ENCODE measurements at places on chromosomes 11 and 22.

DNA sequence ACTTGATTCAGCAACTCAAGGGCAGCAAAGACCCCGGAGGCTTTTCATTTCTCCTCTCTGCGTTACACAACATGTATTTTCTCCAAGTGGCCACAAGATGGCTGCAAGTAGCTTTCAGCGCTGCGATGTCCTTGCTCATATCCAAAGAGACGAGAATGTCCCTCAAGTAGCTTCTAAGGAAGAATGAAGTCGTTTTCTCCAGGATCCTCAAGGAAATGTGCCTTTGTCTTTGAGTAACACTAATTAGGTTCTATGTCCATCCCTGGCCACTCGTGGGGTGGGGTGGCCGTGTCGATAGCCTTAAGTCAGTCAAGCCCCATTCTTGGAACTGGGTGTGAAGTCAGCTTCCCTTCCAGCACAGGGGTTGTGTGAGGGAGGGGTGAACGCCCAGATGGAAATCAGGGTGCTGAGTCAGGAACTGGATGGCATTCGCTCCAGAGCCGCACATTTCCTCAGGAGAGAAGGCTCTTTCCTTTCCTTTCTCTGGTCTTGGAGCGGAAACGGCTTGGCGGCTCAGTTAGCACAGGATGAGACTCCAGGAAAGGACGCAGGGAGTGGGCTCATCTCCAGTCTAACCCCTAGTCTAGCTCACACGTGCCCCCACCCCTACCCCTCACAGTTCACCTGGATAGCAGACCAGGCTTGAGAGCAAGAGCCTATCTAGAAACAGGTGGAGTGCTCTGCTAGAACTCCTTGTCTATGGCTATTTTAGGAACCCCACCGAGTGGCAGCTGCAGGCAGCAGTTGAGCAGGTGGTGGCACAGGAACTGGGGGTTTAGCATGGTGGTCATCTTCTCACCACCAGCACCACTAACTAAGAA lies 44.3 kb downstream of the NNMT start:
- peak; percentile 29 for DNase-seq

- no peak for DNase-seq
These were observed 48.7 kb downstream of the C22orf31 start for GRCh38 chr22:29012952-29013351.

GRCh38 chr22:49585461-49586243 lies 242.0 kb downstream of the BRD1 start:
- no peak for DNase-seq

GRCh38 chr11:8735094-8735493 lies 52.5 kb downstream of the RPL27A start:
- no peak for DNase-seq

GRCh38 chr11:8026982-8027381 lies 39.8 kb downstream of the EIF3F start:
- DNase-seq = no peak

GRCh38 chr11:114036147-114036811 lies 23.2 kb upstream of the ZBTB16 start:
- no peak for DNase-seq

DNA sequence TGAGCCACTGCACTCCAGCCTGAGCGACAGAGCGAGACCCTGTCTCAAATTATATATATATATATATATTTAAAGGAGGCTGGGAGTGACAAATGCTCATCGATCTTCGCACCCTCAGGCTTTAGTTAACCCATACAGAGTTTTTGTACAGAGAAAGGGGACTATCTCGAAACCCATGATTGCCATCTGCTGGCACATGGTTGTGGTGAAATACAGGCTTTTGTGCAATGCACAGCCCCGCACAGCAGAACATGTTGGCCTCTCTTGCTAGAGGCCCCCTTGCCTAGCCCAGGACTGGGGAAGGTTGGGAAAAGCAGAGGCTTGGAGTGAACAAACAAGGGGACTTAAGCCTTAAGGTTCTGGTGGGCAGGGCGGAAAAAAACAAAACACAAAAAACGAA lies 3.6 kb downstream of the MYBPC3 start:
- DNase-seq = peak; percentile 36

DNA sequence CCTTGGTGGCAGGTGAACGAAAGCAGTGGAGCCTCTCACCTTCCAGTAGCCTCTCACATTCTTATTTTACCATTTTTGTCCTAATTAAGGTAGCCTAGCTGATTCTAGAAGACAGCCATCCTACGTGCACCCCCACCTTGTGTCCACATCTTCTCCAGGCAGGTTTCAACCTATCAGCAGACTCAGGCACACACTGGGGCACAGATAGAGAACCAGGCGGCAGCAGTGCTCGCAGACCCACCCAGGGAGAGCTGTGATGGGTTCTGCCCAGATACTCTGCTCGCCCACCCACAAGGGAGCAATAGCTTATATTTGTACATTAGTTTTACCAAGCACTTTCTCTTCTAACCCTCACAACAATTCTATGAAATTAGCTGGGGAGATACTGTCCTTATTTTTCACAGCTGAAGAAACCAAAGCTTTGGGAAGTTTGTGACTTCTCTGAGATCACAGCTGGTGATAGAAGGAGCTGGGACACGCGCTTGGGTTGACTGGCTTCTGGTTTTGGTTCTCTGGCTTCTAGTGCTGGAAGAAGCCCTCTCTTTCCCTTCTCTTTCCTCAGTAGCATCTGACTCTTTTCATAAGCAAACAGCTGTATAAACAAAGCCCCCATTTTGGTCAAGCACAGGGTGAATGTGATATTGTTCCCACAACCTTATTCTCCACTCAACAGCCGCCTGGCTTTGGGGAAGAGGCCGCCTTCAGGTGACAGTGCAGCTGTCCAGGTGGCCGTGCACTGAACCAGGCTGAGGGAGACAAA lies 36.9 kb downstream of the PPP2R1B start:
- no peak for DNase-seq

DNA sequence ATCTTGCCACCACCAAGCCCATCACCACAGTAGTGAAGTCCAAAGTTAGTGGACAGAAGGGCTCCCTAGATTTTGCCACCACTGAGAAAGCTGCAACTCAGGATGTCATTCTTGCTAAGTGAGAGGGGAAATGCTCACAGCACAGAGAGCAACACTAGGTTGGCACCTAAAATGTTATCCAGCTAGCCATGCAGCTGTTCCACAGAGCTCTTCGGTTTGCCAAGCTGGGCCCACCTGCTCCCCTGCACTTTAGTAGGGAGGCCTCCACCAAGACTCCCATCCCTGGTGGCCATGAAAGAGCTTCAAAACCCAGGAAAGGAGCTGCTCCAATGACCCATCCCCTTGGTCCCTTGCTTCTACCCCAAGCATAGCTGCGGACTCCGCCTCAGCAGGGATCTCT lies 63.8 kb downstream of the TRIM29 start:
- no peak for DNase-seq

DNA sequence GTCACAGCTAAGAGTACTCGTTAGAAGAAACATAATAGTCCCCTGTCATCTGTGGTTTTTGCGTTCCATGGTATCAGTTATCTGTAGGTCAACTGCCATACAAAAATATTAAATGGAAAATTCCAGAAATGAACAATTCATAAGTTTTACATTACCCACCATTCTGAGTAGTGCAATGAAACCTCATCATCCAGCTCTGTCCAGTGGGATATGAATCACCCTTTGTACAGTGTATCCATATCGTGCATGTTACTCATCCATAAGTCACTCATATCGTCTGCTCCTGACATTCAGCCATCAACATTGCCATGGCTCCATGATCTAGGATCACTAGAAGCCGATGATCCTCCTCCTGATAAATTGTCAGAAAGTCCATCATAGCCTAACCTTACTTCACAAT lies 174.9 kb upstream of the C11orf87 start:
- DNase-seq = no peak

DNA sequence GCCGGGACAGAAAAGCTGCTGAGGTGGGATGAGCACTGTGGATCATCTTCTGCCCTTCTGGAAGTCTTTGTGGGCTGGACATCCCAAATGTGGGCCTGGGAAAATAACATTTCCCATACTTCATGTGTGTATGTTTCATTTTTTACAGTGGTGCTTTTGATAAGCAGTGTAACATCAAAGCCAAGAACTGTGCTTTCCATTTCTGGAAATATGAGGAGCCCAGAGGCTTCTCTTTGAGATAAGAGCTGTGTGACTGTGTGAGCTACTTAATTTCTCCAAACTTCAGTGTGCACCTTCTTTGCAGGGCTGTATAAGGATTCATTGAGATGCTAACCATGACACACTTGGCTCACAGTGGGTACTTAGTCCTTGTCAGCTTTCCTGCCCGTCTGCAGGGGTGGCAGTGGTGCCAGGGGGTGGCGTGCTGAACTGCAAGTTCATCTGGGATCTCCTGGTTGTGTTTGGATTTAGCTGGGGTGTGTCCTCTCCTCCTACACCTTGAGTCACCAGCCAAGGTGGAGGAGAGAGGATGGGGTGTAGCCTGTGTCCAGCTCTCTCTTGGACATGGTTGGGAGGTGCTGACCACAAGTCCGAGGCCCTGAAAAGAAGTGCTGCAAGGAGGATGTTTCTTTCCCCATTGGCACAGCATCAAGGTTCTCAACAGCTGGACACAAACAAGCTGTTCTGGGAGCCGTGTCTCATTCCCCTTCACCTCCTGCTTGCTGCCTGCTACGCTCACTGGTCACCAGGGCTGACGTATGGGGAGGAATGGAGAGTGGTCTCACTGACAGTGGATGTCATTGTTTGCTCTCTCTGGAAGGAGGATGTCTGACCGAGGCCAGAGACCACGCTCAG lies 139.4 kb downstream of the TEAD1 start:
- DNase-seq = no peak

DNA sequence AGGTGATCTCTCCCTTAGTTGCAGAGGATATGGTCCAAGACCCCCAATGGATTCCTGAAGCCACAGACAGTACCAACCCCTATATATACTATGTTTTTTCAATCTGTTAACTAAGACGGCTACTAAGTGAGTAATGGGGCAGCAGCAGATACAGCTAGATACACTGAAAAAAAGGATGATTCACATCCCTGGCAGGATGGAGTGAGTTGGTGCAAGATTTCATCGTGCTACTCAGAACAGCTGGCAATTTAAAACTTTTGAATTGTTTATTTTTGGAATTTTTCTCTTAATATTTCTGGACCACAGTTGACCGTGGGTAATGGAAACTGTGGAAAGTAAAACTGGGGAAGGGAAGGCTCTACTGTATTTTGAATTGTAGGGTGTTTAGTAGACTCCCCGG lies 17.0 kb upstream of the TMEM218 start:
- no peak for DNase-seq

- peak; percentile 22 for DNase-seq
These were observed 25.7 kb upstream of the CHKA start for GRCh38 chr11:68146704-68147474.

- DNase-seq = no peak
These were observed 36.3 kb downstream of the HORMAD2 start for GRCh38 chr22:30116362-30117117.

- peak; percentile 63 for DNase-seq
These were observed 589 bp upstream of the GNAZ start for GRCh38 chr22:23069502-23070357.

GRCh38 chr22:41579297-41579996 lies 10.2 kb downstream of the PMM1 start:
- no peak for DNase-seq

- DNase-seq = no peak
These were observed 74.4 kb upstream of the PPARA start for GRCh38 chr22:46075764-46076531.

GRCh38 chr11:3614742-3615171 lies 27.0 kb downstream of the ART5 start:
- no peak for DNase-seq

DNA sequence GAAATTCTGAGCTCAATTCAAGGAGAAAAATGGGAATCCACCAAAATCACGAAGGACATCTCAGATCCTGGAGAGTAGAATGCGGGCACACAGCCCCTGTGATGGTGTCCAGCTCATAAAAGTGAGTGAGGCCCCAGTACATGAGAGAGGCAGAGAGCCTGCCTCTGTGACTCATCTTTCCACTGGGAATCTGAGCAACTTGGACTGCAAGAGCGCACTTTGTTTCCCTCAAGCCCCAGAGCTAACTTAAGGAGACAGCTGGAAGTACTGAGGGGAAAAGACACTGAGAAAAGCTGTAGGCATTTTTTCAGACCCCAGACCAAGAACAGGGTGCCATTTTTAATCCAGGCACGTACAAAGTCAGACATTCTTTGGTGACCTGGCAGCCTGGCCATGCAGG lies 273.7 kb downstream of the C11orf87 start:
- DNase-seq = no peak

DNA sequence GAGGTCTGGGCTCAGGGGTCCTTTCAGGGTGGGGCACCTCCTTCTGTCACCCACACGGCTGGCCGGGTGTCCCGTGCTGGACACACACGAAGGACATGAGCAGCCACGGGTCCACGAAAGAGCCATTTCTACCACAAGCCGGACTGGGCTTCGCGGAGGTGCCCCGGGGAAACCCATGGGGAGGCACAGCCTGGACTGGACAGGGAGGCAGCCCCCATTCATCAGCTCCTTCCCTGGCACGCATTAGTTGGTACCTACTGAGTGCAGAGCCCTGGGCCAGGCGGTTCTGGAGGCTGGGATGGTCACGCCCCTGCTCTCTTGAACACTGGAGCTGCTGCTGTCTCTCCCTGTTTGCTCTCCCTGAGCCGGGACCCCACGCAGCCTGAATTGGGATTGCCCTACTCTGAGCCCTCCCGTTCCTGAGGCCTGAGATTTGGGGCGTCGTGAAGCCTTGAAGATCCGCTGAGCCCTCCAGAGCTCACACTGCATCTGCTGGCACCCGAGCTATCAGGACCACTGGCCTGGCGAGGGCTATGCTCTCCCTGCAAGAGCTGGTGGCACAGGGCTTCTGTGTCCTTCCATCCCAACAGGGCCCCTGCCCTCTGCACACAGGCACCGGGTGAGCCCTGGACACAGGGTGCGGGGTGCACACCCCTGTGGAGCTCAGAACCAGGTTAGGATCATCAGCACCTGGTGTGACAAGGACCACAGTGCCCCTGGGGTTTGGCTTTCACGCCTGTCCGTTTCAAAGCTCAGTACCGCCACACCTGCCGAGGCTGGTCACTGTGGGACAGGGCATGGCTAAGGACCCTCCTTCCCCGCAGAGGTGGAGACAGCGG lies 84.6 kb downstream of the MYEOV start:
- no peak for DNase-seq

DNA sequence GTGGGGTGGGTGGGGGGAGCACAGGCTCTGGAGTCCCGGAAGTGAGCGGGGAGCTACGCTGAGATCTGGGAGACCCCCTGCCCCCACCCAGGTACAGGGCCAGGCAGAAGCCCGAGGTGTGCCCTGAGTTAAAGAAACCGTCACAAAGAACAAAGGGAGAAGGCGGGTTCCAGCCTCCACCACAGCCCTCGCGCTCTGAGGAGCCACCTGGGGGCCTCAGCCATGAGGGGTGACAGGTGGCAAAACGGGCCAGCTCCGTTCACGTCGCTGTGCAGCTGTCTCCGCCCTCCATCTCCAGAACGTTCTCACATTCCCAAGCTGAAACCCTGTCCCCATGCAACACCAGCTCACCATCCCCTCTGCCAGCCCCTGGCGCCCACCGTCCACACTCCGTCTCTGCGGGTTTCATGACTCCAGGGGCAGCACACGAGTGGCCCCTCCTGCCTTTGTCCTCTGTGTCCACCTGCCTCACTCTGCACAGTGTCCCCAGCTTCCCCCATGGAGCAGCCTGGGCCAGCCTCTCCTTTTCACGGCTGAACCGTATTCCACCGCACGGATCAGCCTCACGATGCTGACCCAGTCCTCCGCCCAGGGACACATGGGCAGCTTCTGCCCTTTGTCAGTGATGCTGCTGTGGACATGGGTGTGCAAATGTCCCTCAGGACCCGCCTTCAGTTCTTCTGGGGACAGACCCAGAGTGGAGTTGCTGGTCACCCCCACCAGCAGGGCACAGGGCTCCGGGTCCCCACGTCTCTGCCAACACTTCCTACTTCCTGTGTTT lies 1.7 kb upstream of the MUC5B start:
- no peak for DNase-seq

- DNase-seq = no peak
These were observed 164.1 kb upstream of the NCAM1 start for GRCh38 chr11:112797092-112797491.

- no peak for DNase-seq
These were observed at the start of gene SMIM45 for GRCh38 chr22:41951898-41952474. TSS of gene SMIM45 (plus strand) at chr22:41952150.
